Mesenteric fat pad (tissue), 1 donor: ENCODE measurements at places on chromosomes 6 and 20. TPM values are rescaled to one million over a fixed set of nuclear protein-coding genes. Genes with fewer than 3 reads are reported as not detected.

DNA sequence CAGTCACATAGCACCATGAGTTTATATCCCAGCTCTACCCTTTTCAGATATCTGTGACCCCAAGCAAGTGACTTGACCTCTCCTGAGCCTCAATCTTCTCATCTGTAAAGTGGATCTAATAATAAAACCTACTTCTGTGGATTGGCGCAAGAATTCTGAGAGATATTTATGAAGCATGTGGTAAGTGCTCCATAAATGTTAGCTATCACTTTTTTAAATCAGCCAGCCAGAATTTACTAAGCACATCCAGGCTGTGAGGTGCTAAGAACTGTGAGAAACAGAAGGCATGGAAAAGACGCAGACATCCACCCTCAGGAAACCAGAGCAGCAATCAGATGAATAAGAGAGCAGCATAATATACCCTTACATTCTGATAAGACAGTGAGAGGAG, 862 bp downstream of the C20orf96 start:
- DNase-seq: no peak

DNA sequence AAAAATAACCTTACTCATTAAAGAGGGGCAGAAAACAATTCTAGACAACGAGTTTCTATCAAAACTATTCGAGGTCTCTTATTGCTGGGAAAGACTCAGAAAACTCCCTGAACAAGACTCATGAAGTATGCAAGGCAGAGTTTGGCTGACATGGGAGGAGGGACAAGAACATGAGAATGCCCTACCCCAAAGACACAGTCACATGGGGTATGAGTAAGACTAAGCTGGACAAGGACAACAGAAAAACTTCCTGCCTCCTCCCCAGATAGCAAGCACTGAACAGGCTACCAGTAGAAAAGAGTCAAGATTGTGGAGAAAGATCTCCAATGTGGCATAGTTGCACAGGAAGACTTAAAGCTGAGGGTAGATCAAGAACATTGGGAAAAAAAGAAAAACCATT, 39.7 kb upstream of the PHIP start:
- DNase-seq: no peak

DNA sequence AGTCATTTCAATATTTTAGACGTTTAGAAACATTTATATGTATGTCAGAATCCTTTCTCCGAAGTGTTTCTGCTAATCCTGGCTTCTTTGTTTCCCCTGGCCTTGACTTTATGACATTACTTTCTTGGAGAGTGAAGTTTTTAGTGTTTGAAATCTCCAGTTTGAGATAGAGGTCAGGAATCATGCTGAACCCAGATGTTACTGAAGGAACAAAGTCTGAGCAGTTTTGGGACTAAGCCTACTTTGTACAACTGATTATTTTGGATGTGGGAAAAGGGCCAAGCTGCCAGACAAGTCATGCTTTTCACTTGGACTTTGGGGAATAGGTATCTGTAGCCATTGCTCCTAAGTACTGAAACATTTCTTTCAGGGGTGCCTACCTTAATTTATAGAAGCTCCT, 2.3 kb downstream of the RNF144B start:
- DNase-seq: no peak

DNA sequence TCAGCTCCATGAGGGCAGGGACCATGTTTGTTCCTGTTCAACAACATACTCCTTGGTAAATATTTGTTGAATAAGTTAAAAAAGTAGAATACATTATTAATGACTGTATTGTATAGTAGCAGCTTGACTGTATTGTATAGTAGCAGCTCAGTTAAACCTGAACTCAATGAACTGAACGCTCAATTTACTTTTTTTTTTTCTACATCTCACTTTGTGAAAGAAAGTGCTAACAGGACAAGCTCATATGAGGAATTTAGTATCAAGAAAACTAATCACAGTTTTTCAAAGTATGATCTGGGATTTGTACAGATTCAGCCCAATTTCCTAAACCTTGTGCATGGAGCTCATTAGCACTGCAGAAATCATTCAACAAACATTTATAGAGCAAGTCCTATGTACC, 38.8 kb upstream of the NR2E1 start:
- no peak for DNase-seq

GRCh38 chr6:14412026-14412425, 294.5 kb downstream of the CD83 start:
- no peak for DNase-seq

DNA sequence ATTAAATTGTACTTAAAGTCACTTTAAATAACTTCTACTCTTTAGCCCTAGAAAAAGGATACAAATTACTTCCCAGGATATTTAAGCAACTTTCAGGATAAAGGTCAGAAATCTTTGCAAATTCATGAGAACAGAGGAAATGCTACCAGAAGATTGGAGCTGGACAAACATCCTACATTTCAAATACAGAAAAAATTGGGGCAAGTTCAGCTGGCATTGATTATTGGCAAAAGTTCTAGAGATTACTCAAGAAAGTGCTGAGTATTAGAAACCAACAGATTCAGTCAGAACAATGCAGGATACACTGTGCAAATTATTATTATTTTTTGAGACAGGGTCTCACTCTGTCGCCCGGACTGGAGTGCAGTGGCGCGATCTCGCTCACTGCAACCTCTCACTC, 6.0 kb downstream of the SLC22A23 start:
- no peak for DNase-seq

GRCh38 chr6:132247381-132248159, 153.7 kb downstream of the MOXD1 start:
- no peak for DNase-seq

ATXN1 gene
- total RNA-seq: 36.0 TPM

VSX1 gene
- not detected for total RNA-seq

ARHGAP40 gene
- not detected for total RNA-seq

SEMG1 gene
- total RNA-seq: not detected

COQ3 gene
- total RNA-seq: 7.0 TPM

PI3 gene
- total RNA-seq: not detected
